ENCODE measurements at places on chromosomes 2 and 18.

DNA sequence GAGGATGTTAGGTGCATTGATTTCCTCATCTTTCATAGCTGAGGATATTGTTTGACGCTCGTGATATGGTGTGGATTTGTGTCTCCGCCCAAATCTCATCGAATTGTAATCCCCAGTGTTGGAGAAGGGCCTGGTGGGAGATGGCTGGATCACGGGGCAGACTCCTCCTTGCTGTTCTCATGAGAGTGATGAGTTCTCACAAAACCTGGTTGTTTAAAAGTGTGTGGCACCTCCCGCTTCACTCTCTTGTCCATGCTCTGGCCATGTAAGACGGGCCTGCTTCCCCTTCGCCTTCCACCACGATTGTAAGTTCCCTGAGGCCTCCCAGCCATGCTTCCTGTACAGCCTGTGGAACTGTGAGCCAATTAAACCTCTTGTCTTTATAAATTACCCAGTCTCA, 28.4 kb upstream of the GPC1 start:
- no peak for DNase-seq

GRCh38 chr2:10620481-10620880, 69.3 kb downstream of the NOL10 start:
- DNase-seq: no peak

- no peak for DNase-seq
These were observed 110.2 kb downstream of the ABCA12 start for GRCh38 chr2:215028231-215028630.

- DNase-seq: no peak
These were observed 13.6 kb downstream of the METAP1D start for GRCh38 chr2:172013396-172013795.

DNA sequence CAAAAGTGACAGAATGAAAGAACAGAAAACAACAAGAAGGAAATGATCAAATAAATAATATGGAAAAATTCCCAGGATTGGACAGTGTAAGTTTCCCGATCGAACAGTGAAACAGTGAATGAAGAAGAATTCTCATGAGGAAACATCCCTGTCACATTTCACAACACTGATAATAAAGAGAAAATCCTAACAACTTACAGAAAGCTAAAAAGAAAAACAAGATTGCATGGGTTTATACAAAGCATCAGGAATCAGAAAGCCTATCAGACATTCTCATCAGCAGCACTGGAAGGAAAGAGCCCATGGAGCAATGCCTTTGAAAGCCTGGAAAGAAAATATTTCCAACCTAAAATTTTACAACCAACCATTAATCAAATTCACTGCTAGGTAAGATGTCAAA, 9.9 kb upstream of the COL6A3 start:
- DNase-seq: no peak
